ENCODE measurements at places on chromosomes 6 and 20.

DNA sequence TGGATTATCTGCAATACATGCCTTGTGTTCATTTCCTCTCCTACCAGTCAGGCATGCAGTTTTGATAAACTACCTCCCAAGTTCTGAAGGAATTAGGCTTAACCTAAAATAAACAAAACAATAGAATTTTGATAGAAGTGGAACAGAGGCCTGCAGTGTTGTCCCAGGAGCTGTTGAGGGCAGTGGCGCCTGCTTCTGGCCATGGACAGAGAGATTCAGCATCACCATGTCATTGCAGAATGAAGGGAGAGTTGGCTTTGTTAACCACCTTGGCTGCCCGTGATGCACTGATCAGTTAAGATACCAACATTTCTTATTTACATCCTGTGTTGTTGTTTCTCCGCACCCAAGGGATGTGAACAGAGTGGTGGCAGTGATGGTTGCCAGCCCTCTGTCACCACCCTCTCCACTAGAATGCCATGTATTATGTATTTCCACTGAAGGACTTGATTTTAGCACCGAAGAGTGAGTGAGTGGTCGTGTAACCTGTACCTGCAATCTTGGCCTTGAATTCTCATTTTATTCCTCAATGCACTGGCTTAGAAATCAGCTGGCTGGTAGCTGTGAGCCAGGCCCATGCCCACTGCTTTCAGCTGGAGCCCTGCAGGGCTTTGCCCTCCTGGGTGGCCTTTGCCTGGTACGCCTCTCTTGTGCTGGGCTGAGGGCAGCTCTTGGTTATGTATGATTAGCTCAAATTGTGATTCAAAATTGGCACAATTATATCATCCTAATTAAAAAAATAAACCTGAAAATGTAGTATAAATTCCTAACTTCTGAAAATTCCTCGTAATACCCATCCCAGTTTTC lies 56.5 kb downstream of the SHLD1 start:
- no peak for DNase-seq

DNA sequence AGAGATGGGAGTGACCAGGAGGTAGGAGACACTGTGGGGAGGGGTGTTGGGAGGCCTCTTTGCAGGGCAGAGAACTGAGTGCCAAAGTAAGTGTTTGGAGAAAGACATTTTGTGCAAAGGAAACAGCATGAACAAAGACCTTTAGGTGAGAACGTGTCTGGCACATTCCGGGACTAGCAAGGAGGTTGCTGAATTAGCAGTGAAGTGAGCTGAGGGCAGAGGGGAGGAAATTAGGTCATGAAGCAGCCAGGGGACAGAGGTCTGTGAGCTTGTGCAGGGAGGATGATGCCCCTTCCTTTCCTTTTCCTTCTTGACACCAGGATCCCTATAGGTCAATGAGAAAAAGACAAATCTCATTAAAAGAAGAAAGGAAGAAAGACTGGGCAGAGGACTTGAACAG lies 21.4 kb upstream of the AHCY start:
- no peak for DNase-seq

- DNase-seq: peak; percentile 9
Observed at GRCh38 chr20:25247000-25247517, 826 bp upstream of the PYGB start.

GRCh38 chr20:35093267-35093884 lies 769 bp upstream of the TRPC4AP start:
- no peak for DNase-seq

- no peak for DNase-seq
Observed at GRCh38 chr20:3398681-3399252, 8.7 kb downstream of the DNAAF9 start.

Data from T follicular helper cell (primary cell).